ENCODE measurements at places on chromosomes 7 and 10.

DNA sequence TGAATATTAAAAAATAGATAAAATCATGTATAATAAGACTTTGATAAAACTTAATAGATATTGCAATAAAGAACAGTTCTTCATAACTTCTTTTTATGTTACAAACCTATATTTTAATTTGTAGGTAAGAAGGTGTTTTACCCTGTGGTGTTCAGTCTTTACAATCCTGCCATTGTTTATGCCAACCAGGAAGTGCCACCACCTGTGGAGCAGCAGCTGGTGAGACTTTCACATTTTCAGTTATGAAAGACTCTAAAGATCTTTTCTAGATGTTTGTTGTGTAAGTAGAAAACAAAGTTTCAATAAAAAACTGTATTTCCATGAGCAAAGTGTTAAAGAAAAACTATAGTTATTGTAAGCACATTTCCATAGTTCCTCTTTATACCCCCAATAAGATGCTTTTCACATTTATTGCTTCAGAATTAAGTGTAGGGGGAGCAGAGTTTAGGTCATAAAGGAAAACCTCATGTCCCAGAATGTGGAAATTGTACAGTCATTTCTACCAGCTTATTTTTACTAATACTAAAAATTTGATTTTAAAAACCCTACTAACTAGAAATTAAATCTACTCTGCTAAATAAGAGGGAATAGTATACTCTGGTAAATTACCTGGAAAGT is 28.7 kb downstream of the CSGALNACT2 start:
- no peak for DNase-seq

DNA sequence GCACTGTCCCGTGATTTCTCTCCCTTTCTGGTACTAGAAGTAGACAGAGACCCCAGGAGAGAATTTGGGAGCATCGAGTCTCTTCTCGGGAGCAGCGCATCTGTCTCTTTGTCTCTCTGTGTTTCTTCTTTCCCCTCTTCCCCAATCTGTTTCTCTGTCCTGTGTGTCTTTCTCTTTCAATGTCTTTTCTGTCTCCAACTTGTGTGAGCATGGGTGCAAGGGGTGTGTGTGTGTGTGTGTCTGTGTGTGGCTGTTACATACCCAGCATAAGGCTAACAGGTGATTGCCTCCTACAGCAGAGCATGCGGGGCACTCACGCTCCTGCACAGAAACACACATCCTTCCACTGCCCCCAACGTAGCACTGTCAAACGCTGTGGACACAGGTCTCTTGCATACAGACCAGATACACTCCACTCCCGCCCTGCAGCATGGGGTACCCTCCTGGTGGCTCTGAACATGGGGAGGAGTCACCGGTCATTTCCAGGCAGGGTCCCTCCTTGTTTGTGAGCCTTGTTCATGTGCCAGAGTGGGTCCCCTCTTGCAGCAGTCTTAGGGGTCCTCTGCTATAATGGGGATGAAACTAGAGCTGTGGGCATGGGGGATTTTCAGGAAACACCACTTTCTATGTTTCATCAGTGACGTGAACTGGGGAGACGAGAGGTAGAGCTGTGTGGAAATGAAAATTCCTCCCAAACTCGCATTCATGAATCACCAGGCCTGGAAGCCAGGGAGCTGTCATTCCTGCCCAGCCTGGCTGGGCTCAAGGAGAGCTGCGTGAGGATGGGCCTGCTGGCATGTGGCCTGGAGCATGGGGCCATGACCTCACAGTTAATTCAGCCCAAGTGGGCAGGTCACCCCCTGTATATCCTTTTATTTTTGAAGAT is 980 bp downstream of the ADAMTS14 start:
- DNase-seq = peak; percentile 43

GRCh38 chr10:20993389-20993788 is 96.3 kb upstream of the NEBL start:
- no peak for DNase-seq

DNA sequence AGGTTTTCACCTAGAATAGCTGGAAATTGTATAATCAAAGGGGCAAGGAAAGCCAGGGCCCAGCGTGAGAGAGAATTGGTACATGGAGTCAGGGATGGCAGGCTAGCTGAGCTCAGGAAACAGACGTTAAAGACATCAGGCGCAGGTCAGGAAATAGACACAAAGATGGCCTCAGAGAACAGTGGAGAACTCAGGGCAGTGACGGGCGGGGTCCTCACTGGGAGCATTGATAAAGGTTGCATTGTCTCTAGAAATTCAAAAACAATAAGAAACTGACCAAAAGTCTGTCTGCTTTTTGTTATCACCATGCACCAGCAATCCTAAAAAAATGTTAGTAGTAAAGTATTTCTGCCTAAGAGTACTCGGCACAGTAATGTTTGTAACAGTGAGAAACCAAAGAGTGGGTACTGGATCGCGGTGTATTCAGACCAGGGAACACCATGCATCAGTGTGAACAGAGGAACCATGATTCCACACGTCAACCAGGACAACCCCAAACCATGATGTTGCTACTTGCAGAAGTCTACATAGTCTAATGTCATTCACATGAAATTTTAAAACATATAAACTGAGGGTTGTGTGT is 81.9 kb upstream of the AUTS2 start:
- no peak for DNase-seq

DNA sequence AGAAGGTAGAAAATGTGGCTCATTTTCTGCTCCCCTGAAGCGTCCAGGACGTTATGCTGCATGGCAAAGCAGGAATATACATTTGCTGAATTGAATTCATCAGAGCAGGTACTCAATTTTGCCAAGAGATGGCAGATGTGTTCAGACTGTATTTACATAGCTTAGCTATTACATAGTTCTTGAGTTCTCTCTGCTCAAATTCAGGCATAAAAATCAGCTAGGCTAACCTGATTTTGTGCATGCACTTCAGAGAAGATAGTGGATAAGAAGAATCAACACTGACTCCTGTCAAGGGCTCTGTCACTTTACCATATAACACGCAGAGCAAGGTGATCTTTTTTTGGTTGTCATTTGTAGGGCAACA is 209.2 kb upstream of the FAM3C start:
- no peak for DNase-seq

DNA sequence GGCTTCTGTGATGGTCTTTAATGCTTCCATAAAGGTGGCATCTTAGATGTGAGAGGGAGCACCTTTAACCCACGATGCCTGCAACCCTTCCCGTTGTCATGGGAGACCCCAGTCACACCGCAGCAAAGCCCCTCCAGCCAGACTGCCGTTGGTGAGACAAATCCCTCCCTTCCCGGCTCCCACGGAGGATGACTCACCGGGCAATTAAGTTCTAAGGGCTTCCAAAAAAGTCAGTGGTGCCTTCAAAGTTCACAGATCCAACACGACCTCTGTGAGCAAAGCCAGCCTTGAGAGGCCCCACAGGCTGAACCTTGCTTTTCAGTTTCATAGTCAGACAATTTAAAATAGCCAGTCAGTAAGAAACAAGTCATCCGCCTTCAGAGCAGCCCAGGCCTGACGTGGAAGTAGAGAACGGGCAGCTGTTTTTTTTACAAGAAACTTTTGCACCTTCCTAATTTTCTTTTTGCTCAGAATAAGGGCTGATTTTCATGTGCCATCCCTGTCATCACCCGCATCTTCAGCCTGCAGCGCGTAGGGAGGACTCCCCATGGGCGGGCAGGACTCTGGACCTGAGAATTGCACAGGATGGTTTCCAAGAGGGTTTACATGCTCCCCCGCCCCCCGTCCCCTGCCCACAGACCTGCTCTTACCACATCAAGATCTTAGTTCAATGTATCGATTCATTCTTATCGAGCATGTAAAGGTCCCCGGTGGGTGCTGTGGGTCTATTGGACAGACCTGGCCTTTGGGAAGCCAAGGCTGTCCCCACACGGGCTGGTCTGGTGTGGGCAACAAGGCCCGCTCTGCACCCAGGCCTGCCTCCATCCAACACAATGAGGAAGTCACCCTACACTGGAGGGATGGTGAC is 333.9 kb downstream of the DNAJB6 start:
- no peak for DNase-seq

GRCh38 chr7:139916717-139917395 is 87.8 kb downstream of the TBXAS1 start:
- DNase-seq = no peak

- no peak for DNase-seq
Measured at GRCh38 chr7:14389595-14389994, 400.1 kb upstream of the ETV1 start.

DNA sequence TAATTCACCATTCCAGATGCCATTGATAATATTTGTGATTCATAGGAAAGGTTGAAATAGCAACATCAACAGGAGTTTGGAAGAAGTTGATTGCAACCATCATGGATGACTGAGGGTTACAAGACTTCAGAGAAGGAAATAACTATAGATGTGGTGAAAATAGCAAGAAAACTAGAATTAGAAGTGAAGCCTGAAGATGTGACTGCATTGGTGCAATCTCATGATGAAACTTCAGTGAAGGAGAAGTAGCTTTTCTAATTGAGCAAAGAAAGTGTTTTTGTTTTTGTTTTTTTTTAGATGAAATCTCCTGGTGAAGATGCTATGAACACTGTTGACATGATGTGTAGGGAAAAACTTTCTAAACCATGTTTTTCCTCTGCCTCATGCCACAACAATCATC is 18.7 kb upstream of the CD36 start:
- DNase-seq = no peak

GRCh38 chr10:101818872-101819633 is 809 bp upstream of the OGA start:
- peak; percentile 28 for DNase-seq

DNA sequence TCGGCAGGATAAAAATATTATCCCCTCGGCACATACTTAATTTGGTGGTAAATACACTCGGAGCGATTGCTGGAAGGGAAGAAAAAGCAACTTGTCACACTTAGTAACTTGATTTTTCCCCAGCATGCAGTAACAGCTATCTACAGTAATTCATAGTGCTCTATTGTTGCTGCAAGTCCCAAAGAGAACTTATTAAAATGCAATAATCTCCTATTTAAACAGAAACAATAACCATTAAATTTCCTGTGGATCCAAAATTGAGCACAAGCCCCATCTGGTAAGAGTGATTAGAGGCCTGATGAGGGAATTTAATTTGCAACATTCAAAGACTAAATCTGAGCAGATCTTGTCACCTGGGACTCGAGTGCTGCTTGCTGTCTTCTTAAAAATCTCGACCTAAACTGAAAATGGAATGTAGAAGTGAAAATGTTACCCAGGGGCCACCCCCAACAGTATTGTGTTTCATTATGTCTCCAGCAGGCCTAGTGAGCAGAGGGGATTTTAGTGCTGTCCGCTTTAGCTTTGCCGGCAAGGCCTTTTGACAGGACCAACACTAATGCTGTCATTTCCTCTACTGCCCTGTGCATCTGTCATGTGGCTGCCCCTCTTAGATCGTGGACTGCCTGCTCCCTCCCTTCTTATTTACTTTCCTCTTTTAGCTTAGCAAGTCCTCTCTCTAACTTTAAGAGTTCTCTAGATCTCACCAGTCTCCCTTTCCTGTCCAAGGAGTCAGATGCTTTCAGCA is 639.7 kb downstream of the AUTS2 start:
- no peak for DNase-seq

- no peak for DNase-seq
Measured at GRCh38 chr10:92923416-92923815, 75.1 kb downstream of the EXOC6 start.

GRCh38 chr7:142357953-142358520 is 100.2 kb upstream of the PRSS58 start:
- DNase-seq = peak; percentile 34

DNA sequence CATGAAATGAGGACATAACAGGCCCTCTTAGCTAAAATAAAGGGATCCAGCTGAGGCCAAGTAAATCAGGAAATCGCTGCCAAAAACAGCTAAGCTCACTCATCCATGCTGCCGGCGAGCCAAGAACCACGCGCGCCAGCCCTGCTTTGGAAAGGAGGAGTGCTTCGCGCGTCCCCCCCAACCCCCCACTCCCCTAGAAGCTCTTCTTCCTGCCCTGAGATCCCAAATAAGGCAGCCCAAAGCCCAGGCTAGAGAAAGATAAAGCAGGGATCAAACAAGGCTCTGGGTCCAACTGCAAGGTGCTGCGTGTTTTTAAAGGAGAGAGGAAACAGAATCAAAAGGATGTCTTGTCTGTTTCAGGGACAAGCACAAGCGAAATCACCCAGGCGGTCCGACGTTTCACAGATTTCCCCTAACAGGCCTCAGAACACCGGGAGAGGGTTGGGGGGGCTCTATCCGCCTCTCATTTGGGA is 168.3 kb upstream of the AUTS2 start:
- DNase-seq = peak; percentile 59

DNA sequence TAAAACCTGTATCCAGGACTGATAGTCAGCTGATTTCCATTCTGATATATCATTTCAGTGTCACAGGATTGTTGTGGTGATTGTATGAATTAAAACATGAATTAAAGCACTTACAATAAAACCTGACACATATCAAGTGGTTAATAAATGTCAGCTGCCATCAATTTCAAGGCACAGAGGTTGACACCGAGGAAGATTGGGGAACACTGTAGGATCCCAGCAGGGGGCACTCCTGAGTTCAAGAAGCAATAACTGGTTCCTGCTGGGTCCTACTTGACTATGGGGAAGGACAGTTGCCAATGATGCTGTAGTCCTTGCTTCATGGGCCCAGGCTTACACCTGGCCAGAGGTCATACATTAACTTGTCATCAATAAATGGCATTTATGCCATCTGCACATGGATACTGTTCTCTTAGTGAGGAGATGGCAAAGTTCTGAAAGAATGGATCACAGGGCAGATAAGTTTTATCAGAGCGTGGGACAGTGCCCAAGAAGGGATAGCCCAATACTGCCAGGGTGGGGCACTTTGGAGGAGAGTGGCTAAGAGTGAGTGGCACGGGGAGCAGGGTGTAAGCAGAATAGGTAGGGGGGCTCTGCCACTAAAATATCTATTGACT is 24.1 kb downstream of the FZD1 start:
- peak; percentile 59 for DNase-seq

- no peak for DNase-seq
Measured at GRCh38 chr10:103193820-103194529, 903 bp upstream of the NT5C2 start.

DNA sequence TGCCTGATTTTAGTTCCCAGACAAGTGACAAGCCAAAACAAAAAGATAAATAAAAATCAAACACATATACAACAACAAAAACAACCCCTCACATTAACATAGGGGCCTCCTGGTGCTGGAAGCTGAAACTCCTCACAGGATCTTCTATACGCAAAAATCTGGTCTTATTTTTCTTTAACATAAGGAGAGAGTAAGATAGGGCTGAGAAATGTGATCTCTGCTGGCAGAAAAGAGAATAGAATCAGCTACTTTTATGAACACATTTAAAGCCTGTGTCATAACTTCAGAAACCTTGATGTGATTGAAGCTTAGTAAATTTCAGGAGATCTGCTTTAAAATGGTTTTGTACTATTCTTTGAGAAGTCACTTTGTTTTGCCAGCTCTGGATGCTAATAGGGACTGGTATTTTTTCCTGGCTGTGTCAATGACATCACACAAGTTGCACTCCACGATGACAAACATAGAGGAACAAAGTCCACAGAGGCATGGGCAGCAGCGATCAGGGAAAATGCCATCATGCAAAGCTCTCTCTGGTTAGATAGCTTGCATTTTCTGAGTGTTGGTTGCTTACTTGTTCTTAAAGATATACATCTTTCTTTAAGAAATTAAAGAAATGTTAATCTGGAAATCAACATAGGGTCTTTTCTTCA is 176.6 kb upstream of the SP4 start:
- peak; percentile 22 for DNase-seq

- DNase-seq = no peak
Measured at GRCh38 chr7:107996072-107996882, 6.7 kb downstream of the LAMB1 start.

- no peak for DNase-seq
Measured at GRCh38 chr10:120474956-120475355, 17.9 kb downstream of the PLPP4 start.
